Esophagus mucosa (tissue), 1 donor: ENCODE measurements at places on chromosomes 16 and 17. TPM values are rescaled to one million over a fixed set of nuclear protein-coding genes. Genes with fewer than 3 reads are reported as not detected.

Gene SGCA
- 0.64 TPM for total RNA-seq

Gene KCNJ18
- not detected for total RNA-seq

Gene TLCD1
- total RNA-seq = 14.7 TPM

Gene KCNJ12
- total RNA-seq = not detected

Gene ATP1B2
- 0.36 TPM for total RNA-seq

Gene CCL23
- total RNA-seq = 0.92 TPM

Gene TMEM98
- total RNA-seq = 7.3 TPM

Gene PNMT
- total RNA-seq = 1.1 TPM

Gene SLC47A1
- total RNA-seq = 2.7 TPM

Gene CCL17
- total RNA-seq = 1.6 TPM

Gene OR1F1
- total RNA-seq = not detected

Gene PHOSPHO1
- total RNA-seq = 0.20 TPM

Gene CNGB1
- 0.32 TPM for total RNA-seq

Gene PLD6
- 0.44 TPM for total RNA-seq

Gene RASD1
- 0.60 TPM for total RNA-seq

Gene AMZ2
- total RNA-seq = 60.5 TPM

Gene EDC4
- 32.7 TPM for total RNA-seq

Gene OR4D1
- total RNA-seq = not detected

Gene CAPNS2
- total RNA-seq = 28.0 TPM

Gene KPNA2
- total RNA-seq = 85.5 TPM

Gene TNS4
- 52.1 TPM for total RNA-seq

Gene KRTAP9-3
- total RNA-seq = not detected

Gene ABCA3
- total RNA-seq = 1.2 TPM

Gene CES4A
- 6.0 TPM for total RNA-seq

Gene EME1
- total RNA-seq = 2.4 TPM

Gene KRT40
- not detected for total RNA-seq

Gene HCRT
- total RNA-seq = not detected

Gene SRP68
- total RNA-seq = 71.5 TPM

Gene NACA2
- total RNA-seq = not detected

Gene TMEM114
- not detected for total RNA-seq

Gene SLC13A5
- 3.5 TPM for total RNA-seq

Gene CTRL
- 0.64 TPM for total RNA-seq

Gene SULT1A3
- 7.1 TPM for total RNA-seq

Gene TNFRSF13B
- total RNA-seq = 0.28 TPM

Gene RAD51C
- total RNA-seq = 15.1 TPM

Gene RBFOX1
- not detected for total RNA-seq

Gene GH1
- not detected for total RNA-seq

Gene RAD51D
- total RNA-seq = 6.3 TPM

Gene ASGR1
- total RNA-seq = 1.00 TPM

Gene STH
- not detected for total RNA-seq

Gene SMIM22
- 12.9 TPM for total RNA-seq

Gene FNDC8
- not detected for total RNA-seq

Gene HOXB4
- 2.4 TPM for total RNA-seq

Gene KCNAB3
- 0.44 TPM for total RNA-seq

Gene ORAI3
- 9.8 TPM for total RNA-seq

Gene DPEP2
- 0.68 TPM for total RNA-seq

Gene LPCAT2
- 9.8 TPM for total RNA-seq

Gene RECQL5
- total RNA-seq = 36.6 TPM

Gene CCL2
- 2.2 TPM for total RNA-seq
